Kidney epithelial cell (primary cell): ENCODE measurements at places on chromosomes 12 and 14.

GRCh38 chr14:96349286-96350075 lies 13.7 kb downstream of the ATG2B start:
- no peak for DNase-seq

- peak; percentile 14 for DNase-seq
These were observed 50.9 kb downstream of the PROX2 start for GRCh38 chr14:74824997-74825396.

- DNase-seq = no peak
These were observed 38.8 kb downstream of the UBR7 start for GRCh38 chr14:93245764-93246420.

DNA sequence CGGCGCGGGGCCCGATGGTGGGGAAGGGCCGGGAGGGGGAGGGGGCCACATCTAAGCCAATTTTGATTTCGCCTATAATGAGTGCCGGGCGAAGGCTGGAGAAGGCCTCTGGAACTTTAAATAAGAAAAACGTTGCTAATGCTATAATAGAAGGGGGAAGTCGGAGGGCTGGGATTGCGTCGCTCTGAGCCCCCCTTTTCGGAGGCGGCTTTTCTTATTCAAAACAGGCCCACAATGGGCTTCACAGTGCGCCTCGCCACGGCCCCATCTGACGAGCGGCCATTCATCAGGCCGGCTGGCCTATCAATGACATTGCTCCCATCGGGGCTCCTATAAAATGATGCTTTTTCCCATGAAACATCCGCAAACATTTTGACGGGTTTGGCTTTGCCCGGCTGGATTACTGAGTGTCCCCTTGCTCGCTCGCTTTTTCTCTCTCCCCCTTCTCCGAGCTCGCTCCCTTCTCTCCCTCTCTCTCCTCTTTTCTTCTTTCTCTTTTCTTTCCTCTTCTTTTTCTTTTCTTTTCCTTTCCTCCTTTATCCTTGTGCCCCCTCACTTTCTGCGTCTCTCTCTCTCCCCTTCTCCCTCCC lies at the start of gene RFX4:
RFX4 (plus strand) TSS at position 364 of the 590 bp plus-strand sequence. CDS start 317 bp downstream, outside the sequence.
- DNase-seq = no peak

DNA sequence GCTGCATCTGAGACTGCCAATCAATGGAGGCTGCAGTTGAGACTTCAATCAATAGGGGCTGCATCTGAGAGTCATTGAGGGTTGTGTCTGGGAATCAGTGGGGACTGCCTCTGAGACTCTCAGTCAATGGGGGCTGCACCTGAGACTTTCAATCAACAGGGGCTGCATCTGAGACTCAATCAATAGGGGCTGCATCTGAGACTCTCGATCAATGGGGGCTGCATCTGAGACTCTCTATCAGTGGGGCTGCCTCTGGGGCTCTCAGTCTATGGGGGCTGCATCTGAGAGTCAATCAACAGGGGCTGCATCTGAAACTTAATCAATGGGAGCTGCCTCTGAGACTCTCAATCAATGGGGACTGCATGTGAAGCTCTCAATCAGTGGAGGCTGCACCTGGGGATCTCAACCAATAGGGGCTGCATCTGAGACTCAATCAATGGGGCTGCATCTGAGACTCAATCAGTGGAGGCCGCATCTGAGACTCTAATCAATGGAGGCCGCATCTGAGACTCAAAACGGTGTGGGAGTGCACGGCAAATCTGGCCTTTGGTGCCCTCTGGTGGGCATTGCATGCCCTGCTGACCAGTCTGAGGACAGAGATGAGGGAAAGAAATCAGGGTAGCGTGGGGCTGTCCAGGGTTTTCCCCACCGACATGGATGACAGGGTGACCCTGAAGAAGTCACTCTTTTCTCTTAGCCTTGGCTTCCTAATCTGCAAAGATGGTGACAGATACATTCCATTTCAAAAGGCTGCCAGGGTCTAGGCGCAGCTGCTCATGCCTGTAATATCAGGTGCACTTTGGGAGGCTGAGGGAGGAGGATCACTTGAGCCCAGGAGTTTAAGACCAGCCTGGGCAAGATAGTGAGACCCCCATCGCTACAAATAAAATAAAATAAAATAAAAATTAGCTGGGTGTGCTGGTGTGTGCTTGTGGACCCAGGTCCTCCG lies 41.3 kb upstream of the EIF5 start:
- DNase-seq = no peak

DNA sequence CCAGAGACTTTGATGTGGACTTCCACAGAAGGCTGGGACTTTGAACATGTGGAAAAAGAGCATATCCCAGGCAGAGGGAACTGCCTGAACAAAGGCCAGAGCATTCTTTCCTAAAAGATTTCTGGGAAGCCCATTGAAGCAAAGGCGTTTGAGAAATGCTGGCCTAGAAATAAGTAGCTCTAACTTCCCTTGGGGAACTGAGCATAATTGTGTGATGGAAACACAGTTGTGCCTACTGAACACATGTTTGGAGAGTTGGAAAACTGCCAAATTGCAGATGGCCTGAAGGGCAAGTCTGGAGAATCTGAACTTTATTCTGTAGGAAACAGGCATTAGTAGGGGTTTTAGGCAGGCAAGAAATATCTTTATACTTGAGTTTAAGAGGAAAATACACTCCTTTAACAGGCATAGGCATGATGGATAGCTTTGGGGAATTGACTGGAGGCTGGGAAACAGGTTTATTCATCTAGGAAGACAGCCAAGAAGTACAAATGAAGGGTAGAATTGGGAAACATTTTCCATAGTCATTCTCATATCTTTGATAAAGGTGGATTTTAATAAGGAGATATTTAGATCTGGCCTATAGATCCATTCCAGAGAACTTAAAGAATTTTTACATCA lies 134.1 kb downstream of the TPH2 start:
- no peak for DNase-seq

GRCh38 chr14:34489324-34489723 lies 27.3 kb upstream of the SPTSSA start:
- DNase-seq = no peak

DNA sequence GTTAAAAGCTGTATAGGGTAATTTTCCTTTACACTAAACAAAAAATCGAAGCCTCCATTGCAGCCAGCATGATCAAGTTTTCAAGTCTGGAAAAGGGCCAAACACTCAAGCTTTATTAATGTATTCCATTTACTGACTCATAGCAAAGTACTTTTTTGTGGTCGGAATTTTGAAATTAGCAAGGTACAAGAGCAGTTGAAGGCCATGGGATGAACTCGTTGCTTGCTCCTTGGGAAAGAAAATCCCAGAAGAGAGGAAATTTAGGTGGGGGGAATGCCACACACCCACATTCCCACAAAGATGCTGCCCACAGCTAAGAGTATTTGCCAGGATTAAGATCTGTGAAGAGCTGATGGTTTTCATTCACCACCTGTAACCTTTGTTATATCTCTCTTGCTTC lies 333.7 kb downstream of the EGLN3 start:
- DNase-seq = peak; percentile 50

GRCh38 chr14:54909817-54910558 lies 7.4 kb upstream of the GCH1 start:
- DNase-seq = no peak

DNA sequence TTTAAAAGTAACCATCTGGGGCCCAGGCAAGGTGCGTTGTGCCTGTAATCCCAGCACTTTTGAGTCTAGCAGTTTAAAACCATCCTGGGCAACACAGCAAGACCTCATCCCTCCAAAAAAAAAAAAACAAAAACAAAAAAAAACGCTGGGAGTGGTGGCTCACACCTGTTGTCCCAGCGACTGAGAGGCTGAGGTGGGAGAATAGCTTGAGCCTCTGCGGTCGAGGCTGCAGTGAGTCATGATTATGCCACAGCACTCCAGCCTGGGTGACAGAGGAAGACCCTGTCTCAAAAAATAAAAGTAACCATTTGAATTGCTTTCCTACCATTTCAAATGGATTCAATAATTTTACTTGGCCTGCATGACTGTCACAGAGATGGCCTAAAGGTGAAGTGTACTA lies 186.5 kb upstream of the ATP2B1 start:
- no peak for DNase-seq

DNA sequence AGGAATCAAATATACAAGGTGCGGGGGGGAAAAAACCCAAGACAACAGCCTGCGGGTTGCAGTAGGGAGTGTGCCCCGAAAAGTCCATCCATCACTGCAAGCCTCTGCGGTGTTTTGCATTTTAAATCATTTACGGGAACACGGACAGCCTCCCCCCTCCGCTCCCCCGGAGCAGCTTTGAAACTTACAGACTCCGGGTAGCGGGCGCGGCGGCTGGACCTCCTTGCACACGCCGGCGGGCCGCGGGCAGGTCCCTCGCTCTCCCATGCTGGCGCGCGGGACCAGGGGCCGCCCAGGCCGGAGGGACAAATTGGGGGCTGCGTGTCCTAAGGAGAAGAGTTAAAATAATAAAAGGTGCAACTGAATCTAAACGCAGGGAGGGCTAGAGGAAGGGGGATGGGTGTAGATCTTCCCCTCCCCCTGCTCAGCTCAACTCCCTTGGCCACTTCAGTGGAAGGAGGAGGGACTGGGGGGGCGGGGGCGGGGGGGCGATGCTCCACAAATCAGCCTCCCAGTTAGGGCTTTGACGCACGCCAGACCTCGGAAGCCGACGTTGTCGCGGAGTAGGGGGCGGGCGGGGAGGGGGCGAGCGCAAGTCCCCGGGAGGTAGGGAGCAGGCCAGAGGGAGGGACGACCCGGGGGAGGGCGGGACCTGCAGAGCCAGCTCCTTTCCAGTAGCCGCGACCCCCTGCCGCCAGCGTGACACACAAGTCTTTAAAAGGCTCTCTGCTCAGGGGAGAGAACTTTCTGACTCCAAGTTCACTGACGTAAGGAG lies at the start of gene KCNJ8:
KCNJ8 (minus strand) TSS at position 349 of the 775 bp plus-strand sequence. CDS start 1,090 bp downstream, outside the sequence.
- peak; percentile 5 for DNase-seq

GRCh38 chr14:98965076-98965475 lies 306.9 kb downstream of the BCL11B start:
- no peak for DNase-seq

DNA sequence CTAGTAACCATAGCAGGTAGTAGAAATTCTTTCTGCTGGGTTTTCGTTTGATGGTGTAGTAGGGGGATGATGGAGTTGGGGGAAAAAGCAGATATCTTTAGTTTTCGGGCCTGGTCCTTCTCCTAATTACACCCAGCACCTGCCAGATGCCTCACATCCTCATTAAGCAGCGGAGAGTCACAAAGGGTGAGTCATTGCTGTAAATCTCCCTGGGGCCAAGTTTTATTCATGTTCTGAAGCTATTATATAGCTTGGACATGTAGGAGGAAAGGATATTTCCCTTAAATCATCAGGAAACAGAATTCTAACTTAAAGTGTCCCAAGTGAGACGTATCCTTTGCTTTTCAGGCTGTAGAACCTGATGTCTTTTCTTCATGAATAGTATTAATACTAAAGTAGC lies 4.9 kb upstream of the NECAP1 start:
- DNase-seq = no peak

- DNase-seq = no peak
These were observed 64.7 kb upstream of the ESRRB start for GRCh38 chr14:76311079-76311758.

- no peak for DNase-seq
These were observed 9.0 kb downstream of the NAP1L1 start for GRCh38 chr12:76075448-76075847.

GRCh38 chr14:83041224-83041623 lies 1507.6 kb upstream of the SEL1L start:
- no peak for DNase-seq

- no peak for DNase-seq
These were observed 46.1 kb upstream of the OTOGL start for GRCh38 chr12:80053051-80053790.

GRCh38 chr14:47276931-47277330 lies 398.5 kb downstream of the MDGA2 start:
- no peak for DNase-seq

- DNase-seq = peak; percentile 19
These were observed 412.3 kb downstream of the RPS29 start for GRCh38 chr14:49173765-49174373.

DNA sequence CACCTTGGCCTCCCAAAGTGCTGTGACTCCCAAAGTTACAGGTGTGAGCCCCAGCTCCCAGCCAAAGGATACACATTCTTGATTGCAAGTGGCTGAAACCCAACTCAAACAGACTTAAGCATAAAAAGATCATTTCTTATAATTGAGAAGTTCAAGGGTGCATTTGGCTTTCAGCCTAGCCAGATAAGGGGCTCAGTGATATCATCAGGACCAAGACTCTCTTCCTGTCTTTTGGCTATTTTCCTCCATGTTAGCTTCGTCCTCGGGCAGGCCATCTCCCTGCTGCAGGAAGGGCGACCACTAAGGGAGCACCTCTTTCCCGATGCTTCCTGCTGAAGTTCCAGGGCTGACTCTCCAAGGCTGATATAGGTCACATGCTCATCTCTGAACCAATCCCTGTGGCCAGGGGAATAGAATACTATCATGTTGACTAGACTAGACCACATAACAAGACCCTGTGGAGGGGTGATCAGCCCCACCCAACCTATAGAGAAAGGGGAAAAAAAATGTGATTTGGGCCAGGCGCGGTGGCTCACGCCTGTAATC lies 9.8 kb upstream of the KRT8 start:
- no peak for DNase-seq

DNA sequence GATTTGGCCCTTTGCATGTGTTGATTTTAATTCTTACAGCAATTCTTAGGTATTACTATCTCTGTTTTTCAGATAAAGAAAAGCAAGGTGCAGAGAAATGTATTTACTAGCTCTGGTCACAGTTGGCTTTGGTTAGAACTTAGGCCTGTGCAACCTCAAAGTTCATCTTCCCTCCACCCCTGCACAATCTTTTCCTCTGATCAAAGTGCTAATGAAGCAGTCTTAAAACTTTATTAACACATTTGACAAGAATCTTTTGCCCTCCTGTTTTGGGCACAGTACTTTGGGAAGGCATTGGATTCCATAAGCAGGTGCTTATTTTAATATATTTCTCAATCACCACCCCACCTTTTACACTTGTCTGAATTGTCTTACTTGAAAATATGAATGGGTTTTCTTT lies 2.7 kb downstream of the IRAK4 start:
- DNase-seq = no peak

DNA sequence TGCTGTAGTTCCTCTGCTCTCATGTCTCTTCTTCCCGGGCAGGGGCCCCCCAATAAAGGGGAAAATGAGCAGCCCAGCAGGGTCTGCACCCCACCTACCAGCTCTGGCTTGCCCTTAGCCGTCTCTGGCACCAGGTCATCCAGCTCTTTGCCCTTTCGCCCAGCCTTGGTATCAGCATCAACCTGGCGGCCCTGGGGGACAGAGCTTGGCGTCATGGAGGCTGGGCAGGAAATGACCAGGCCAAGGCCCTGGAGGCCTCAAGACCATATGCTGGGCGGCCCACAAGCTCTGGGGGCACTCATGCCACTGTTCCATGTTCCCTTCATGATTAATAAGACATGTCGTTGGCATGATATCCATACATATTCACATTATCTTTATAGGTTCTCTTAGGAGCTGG lies 14.7 kb downstream of the MYL6 start:
- DNase-seq = no peak
